Uterus (tissue), 4 donors: ENCODE measurements at places on chromosomes 1 and 21.

- DNase-seq = no peak
Measured at GRCh38 chr1:164641353-164641730, 82.4 kb downstream of the PBX1 start.

DNA sequence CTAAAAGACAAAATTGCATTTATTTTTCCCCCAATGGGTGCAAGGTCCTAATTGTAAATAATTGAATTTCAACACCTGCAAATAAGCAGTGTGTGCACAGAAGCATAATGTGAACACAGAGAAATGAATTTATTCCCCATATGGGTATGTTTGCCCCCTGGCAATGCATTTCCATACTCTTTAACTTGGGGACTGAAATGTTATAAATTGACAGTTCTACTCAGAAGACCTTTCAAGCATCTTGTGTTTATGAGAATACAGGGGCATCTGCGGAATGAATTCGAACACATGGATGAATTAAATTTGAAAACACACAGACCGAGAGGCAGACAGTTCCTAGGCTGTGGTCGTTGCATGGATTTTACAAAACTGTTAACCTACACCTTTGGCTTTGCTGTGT lies 3.5 kb downstream of the PBX1 start:
- DNase-seq = no peak

DNA sequence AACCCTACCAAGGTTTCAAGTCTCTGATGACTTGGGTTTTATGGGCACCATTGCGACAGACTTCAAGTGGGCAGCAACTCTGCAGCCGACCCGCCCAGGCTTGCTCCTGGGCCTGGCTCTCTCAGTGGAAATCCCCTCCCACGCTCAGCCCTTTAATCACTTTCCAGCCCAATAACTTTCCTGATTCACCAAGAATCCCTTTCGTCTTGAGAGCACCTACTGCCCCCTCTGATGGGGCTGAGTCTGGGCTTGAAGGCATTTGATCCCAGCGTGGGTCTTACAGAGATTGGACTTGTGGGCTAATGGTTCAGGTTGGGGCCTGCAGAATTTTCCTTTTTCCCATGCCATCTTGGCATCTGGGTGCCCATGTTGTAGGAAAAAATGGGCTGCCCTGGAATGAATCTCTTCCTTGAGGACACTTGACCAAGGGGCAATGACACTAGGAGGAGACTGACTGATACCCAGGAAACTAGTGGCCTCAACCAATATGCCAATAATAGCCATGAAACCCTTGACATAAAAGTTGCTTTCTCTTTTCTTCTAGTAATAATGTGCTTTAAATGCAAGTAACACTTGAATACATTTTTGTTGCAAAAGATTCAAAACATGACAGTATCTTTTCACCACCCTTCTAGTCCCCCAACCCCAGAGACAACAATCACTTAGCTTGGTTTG lies 7.8 kb upstream of the PHLDA3 start:
- DNase-seq = peak; percentile 70

DNA sequence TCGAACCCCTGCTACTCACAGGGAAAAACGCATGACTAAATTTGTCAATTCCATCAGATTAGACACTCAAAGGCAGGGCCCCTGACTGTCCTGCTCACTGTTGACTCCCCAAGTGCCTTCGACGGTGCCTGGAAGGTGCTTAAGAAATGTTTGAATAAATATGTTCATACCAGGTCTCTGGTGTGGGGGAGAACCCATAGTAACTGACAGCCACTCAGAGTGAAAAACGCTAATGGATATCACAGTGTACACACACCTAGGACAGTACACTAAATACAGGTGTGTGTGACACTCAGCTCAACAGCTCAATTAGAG lies 39.7 kb upstream of the WASF2 start:
- DNase-seq = no peak

GRCh38 chr1:2506007-2506860 lies 20.2 kb downstream of the PANK4 start:
- no peak for DNase-seq
